Nucleus accumbens (tissue), 56 donors: ENCODE measurements at places on chromosomes 1 and 21.

- DNase-seq: no peak
Observed at GRCh38 chr1:89823679-89824292, 3.0 kb downstream of the LRRC8D start.

DNA sequence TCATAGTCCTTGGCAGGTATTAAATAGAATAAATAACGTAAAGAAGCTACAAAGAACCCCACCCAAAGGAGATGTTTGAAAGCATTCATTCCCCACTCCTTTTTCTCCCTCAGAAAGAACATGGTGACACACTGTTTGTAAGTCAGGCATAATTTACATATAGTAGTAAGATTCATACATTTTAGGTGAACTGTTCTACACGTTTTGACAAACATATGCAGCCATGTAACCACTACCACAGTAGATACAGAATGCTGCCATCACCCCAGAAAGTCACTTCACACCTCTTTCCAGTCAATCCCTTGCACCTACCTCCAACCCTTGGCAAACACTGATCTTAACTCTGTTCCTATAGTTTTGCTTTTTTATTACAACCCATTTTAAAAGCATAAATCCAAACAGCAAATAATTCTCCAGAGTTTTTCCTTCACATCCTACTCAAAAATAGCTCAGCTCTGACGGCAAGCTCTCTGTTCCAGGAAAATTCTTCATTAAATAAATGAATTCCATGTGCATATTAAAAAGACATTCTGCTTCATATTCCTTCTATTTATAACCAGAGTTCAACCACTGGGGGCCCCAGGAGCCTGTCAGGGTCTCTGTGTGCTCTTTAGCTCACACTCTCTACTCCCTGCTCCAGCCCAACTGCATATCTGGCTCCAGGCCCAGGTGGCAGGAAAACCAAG is 258.8 kb downstream of the PLPP3 start:
- no peak for DNase-seq

DNA sequence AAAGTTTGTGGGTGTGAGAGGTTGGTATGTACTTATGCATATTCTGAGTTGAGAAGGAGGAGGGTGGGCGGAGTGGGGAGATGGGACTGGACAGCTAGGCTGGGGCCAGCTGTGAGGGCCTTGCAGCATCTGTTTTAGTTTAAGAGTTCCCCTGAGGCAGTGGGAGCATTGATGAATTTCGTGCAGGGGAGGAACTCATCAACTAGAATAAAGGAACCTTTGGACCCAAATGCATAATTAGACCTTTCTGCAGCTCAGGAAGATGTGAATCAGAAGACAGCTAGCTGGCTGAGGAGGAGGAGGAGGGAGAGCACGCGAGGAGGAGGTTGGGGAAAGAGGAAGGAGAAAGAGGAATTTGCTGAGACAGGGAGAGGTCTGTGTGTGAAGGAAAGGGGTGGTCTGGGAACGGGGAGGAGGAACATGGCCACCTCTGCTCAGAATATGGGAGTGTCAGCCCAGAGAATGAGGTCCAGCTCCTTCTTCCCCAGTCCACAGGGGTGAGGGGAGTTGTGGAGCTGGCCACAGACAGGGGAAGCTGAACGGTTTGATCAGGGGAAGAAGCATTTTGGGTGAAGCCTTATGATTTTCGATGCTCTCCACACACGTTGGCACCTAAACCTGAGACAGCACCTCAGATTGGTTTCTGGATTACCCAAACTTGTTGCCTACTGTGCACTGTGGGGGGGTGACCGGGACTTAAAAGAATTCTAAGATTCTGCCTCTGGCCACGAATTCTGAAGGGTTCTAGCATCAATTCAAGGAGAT is 27.7 kb downstream of the MYOG start:
- no peak for DNase-seq

DNA sequence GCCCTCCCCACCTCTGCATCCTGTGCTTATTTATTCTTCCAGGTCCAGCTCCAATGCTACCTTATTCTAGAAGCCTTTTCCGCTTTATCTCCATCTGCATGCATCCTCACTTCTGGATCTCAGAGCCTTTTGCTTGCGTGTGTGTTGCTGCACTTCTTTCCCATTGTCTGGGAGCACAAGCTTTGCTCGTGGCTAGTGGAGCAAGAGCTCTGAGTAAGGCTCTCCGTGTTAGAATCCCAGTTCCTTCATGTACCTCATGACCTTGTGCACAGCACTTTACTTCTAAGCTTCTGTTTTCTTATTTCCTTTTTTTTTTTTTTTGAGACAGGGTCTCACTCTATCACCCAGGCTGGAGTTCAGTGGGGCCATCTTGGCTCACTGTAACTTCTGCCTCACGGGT is 140.0 kb upstream of the POU3F1 start:
- no peak for DNase-seq

DNA sequence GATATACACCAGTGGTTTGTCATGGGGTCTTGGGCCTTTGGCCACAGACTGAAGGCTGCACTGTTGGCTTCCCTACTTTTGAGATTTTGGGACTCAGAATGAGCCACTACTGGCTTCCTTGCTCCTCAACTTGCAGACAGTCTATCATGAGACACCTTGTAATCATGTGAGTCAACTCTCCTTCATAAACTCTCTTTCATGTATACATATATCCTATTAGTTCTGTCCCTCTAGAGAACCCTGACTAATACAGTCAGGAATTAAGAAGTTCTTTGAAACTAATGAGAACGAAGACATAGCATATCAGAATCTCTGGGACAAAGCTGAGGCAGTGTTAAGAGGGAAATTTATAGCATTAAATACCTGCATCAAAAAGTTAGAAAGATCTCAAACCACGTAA is 110.8 kb downstream of the SLC5A9 start:
- DNase-seq: no peak
